ENCODE measurements at places on chromosomes 3 and 15.

DNA sequence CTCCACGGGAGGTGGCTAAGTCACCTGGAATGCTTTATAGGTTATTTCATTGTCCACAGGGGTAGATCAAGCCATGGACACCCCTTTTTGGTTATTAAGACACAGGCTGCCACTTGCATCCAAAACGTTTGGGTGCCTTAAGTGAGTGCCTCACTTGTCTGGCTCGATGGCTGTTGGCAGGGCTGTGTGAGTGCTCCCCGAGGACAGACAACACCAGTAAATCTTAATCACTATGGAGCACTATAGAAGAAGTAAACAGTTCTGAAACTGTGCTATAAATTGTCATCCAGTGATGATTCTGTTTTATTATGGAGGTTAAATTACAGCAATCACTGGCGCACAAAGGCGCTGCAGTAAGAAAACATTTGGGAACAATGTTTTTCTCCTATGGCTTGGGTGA, 215.5 kb downstream of the CACNA2D3 start:
- DNase-seq = no peak

GRCh38 chr3:114624571-114625181, 330.8 kb downstream of the TIGIT start:
- DNase-seq = peak; percentile 40

DNA sequence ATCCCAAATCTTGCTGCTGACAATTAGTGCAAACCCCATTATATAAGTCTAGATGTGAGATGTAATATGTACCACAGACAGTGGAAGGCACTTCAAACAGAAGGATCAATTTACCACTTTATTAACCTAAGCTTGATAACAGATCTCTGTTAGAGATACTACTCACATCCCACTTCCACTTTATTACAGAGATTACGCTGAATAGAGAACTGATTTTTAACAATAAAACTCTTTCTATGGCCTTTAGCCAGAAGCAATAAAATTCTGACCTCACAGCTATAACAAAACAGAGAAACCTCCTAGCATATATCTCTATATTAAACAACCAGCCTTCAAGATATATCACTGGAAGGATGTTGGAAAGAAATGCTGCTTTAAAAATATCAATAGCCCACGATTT, 517.7 kb downstream of the MAGI1 start:
- DNase-seq = no peak

GRCh38 chr15:63163217-63163616, 5.9 kb upstream of the RPS27L start:
- DNase-seq = no peak

DNA sequence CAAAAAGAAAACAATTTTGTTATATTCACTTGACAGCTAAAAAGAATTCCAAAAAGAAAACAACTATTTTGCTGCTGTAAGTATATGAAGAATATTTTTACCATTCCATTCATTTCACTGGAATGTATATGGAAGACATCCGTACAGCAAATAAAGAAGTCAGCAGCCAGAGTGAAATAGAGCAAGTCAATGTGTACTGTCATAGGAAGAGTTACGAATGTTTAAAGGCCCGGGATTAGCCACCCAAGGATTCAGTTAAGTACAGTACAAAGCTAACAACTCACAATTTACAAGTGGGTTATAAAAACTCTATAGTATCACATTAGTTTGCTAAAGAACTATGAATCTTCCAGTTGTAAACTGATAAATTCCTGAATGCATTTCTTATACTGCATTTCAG, 14.4 kb upstream of the XXYLT1 start:
- DNase-seq = no peak

DNA sequence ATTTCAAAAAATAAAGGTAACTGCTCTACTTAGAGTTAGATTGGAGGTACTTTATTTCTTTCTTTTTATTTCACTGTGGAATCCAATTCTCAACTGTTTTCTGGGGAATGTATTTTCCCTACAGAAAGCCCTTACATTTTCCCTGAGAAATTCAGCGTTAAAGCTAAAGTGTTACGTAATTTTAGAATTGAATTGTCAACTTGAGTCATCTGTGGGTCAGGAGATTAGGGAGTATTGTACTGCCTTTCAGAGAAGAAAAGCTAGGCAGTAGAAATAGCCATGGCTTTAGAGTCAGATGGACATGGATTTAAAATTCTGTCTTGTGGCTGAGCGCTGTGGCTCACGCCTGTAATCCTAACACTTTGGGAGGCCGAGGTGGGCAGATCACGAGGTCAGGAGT, 728.6 kb downstream of the ROBO1 start:
- DNase-seq = no peak

DNA sequence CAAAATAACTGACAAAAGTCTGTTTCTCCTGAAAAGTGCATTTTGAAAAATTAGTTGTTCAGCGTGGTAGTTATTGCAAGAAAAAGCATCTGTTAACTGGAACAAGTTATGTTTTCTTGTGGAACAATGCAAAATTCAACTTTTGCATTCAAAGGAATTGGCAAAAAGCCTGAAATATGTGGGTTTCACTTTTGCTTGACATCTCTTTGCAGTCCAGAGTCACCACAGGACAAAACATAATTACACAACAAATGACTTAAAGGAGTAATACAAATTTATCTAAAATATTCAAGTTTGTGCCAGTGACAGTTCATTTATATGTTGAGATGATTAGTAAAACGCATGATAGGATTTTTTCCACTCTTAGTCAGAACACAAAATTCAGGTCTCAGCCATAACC, 96.3 kb upstream of the P2RY1 start:
- peak; percentile 55 for DNase-seq

DNA sequence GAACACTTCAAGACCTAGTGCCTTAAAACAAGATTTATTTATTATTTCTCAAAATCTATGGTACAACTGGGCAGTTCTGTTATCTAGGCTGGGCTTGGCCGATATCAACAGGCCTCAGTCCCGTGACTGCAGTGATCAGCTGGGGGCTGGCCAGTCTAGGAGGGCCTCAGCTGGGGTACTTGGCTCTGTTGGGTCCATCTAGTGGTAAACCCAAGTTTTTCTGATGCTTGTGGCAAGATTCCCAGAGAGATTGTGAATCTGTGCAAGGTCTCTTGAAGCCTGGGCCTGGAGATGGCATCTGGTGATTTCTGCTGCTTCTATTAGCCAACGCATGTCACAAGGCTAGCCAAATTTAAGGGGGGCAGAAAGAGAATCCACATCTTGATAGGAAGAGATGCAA, 482.4 kb upstream of the SGO1 start:
- DNase-seq = peak; percentile 24

DNA sequence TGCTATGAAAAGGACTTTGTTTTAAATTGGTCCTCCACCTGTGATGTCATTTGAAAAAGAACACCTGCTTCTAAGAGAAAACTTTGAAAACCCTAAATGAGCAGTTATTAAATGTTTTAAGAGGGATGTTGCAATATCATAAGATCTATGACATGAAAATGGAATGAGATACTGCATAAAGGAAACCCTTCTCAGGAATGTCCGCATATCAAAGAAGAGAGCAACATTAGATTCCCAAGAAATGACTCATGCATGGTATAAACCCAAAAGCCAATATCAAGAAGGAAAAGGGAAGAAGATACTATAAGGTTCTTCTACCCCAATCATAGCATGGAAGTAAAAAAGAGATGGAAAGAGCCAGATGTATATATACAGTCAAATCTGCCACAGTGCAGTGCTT, 627.5 kb upstream of the LMCD1 start:
- DNase-seq = no peak

DNA sequence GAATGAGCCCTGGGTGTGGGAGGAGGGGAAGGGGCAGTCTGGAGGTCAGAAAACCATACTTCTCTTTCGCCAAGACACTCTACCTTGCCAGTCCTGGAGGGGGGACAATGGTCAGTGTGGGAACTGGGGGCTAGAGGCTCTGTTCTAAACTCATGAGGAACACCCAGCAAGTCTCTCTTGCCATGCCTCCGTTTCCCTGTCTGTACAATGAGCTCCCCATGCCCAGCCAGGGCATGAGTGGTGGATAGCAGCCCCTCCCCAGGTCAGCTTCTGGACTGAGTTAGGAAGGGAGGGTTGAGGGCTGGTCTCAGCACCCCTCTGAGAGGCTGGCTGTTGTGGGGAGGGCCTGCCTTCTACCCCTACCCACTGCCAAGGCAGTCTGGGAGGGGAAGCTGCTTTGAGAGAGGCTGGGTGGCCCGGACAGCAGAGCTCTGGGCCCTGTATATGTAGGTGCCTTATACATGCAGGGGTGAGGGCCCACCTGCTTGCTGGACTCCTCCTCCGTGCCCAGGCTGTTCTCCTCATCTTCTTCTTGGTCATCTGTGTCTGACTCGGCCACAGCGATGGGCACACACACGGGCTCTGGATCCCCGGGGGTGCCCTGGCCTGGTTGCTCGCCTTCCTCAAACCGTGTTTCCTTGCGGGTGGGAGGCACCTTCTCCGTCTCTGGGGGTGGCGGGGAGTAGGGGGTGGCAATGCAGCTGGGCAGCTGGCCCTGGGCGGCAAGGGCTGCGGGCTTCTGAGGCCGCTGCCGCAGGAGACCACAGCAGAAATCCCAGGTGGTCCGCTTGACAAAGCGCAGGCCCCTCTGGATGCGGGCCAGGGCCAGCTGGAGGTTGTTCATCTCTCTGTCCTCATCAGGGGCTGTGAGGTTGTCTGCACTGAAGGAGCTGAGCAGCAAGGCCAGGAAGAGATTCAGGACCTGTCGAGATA, 68.8 kb downstream of the SCN5A start:
- DNase-seq = no peak

DNA sequence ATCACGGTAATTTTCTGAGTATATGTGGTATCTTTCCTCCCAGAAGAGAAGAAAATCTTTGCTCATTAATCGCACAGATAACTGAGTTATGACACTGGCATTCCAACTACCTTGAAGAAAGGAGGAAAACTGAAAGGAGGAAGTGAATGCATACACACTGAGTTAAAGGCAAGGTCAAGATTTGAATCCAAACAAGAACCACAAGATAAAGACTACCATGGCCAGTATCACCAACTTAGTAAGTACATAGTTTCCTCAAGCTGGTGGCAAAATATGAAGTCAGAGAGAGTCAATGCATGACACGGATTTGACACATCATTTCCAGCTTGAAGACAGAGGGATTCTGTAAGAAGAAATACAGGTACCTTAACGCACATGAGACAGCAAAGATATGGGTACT, 287.5 kb downstream of the ULK4 start:
- no peak for DNase-seq

DNA sequence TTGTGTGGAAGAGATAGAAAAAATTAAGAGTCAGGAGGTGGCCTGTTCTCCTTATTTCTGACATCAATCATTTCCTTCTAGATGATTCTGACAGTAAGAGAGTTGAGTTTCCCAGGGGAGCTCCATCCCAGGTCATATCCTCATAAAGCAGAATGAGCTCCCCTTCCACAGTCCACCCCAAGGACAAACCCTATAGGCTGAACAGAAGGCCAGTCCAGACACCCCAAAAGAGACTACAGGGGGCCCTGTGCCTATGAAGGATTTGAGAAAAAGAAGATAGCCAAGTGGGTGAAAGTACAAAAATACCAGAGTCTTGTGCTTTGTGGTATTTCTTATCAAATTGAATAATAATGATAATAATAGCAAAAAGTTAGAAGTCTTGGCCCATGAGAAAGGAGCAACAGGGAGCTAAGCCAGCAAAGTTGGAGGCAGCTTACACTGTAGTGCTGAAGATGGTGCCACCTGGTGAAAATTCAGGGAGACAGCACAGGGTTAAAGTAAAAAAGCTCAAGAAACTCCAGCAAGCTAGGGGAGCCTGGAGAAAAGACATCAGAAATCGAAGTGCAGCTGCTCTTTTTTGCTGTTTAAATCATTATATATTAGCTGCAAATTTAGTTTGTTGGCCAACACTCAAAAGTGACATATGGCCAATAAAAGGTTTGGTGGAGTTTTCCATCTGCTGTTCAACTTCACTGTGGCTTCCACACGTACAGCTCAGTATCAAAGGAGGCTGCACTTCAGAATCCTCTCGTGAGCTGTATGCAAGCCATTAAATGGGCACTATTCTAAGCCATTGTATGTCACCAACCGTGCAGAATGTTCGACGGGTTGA, 35.8 kb upstream of the SLC24A5 start:
- DNase-seq = peak; percentile 69

- no peak for DNase-seq
These were observed 10.8 kb downstream of the BHLHE40 start for GRCh38 chr3:4990069-4990468.

- DNase-seq = no peak
These were observed 120.6 kb downstream of the PPM1L start for GRCh38 chr3:160876643-160877042.

GRCh38 chr3:105495021-105495420, 128.3 kb downstream of the ALCAM start:
- no peak for DNase-seq

All from RPMI8226 (cell line).